ENCODE measurements at places on chromosomes 5 and 9. TPM values are rescaled to one million over a fixed set of nuclear protein-coding genes. Genes with fewer than 3 reads are reported as not detected.

The SCGB3A2 gene
- not detected for total RNA-seq

The GOLGA2 gene
- total RNA-seq, result 83.5 TPM

- no peak for DNase-seq
These were observed 168.0 kb upstream of the IRX2 start for GRCh38 chr5:2919310-2920018.

GRCh38 chr9:82563841-82564240, 499.1 kb downstream of the RASEF start:
- no peak for DNase-seq

- DNase-seq, result no peak
These were observed 33.3 kb upstream of the SPRY4 start for GRCh38 chr5:142358121-142358520.

DNA sequence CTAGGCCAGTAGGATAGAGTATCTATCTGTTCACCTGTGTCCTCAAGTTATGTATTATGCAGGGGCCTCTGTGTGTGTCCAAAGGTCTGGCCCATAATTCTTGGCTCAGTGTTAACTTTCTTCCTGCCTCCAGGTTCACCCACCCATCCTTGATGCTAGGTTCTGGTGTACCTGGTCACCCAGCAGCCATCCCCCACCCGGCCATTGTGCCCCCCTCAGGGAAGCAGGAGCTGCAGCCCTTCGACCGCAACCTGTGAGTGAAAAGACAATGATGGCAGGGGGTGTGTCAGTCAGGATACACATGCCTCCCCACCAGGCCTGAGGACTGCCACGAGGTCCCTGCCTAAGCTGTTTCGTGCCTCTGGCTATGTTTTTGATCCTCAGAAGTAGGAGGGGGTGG, 27.6 kb downstream of the TCF7 start:
- DNase-seq, result no peak

DNA sequence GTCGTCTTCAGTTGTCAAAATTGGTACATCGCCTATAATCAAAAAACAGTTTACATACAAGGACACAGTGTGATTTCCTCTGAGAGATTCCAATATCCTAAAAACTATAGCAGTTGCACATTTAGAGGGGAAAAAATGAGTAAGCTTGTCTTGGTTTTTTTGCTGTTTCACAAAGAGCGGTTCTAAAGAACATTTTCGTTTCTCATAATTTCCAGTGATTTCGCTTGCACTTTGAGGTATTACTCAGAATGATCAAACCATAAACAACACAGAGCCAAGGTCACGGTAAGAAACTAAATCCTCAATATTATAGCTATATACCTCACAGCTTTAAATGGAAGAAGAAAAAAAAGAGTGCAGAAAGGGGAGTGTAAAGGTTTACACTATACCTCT, 861 bp downstream of the MTX3 start:
- DNase-seq, result no peak

GRCh38 chr5:167530548-167530947, 760.9 kb upstream of the WWC1 start:
- no peak for DNase-seq

DNA sequence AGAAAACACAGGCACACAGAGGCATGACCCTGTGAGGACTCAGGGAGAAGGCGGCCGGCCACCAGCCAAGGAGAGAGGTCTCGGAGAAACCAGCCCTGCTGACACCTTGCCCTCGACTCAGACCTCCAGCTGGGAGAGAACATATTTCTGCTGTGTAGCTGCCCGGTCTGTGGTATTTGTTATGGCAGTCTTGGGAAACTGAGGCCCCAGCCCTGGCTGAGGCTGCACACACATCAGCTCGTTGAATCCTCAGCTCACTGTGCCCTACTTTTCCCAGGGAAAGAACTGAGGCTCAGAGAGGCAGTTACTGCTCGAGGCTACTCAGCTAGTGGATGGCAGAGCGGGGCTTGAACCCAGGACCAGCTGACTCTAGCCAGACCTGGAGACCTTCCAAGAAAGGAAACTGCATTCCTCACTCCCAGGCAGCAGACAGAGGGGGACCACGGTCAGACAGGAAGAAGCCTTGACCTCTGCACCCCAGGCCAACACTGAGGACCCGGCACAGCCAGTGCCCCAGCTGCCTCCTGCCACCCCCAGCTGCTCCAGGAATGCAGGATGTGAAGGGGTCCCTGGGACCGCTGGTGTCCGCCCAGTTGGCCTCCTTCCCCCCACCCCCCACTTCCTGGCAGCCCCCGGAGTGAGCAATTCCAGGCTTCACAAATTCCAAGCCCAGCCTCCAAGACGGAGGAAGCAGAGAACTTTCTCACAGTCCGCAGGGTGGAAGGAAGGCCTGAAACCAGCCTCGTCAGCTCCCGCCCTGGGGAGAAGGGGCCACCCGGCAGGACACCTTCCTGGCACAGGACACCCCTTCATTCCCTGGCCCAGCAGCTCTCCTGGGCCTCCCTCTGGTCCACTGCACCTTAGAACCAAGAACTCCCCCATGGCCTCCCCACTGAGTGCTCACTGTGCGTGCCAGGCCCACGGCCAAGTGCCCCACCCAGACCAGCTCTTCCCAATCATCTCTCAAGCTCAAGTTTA, 69.9 kb downstream of the LRSAM1 start:
- DNase-seq, result peak; percentile 55

DNA sequence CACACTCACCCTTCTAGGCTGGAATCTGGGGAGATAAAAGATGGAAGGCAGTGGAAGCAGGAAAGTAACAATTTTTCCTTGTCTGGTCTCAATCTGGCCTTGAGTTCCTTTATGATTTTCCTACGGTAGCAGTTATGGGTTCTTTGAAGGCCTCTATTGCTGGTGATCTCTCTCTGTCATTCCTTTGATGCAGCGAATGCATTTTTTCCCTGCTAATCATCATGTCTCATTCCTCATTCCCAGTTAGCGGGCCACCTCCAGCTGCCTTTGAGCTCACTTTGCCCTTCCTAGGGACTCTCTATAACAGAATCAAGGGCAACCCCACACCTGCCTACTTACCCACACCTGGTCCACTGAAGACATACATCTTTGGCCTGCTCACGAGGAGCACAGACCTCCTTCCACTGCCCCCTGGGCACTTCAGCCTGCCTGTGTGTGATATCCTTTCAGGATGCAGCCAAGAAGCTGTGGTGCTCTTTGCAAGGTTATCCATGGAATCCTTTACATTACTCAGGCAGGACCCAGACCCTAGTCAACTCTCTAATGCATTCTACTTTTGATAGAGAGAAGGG, 191.7 kb downstream of the DRD1 start:
- DNase-seq, result no peak

DNA sequence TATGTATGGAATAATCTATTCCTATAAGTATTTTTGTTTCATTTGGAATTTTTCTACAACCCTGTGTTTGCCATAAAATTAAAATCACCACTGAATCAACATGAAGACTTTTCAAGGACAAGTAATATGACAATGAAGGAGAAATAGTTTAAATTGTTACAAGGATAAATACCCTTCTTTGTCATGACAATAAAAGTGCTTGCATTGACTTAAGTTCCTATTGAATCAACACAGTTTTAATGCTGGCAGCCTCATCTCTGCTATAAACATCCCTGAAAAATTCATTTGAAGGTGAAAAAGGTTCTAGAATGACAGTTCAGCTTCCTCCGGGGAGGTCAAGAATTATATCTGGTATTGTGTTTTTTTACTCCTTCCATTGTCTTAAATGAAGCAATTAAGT, 1105.1 kb upstream of the CDH9 start:
- no peak for DNase-seq

GRCh38 chr9:131025953-131026858, 17.2 kb downstream of the LAMC3 start:
- no peak for DNase-seq

Data from left ventricle myocardium superior (tissue), 1 donor.